ENCODE measurements at places on chromosomes 4 and X.

GRCh38 chr4:98006060-98006459, 137.2 kb downstream of the STPG2 start:
- DNase-seq, result no peak

- DNase-seq, result no peak
These were observed 7.7 kb downstream of the OCIAD2 start for GRCh38 chr4:48898733-48899431.

- no peak for DNase-seq
These were observed 33.9 kb downstream of the CPLX1 start for GRCh38 chr4:791898-792625.

- DNase-seq, result no peak
These were observed 1833.2 kb upstream of the PCDH7 start for GRCh38 chr4:28886934-28887333.

DNA sequence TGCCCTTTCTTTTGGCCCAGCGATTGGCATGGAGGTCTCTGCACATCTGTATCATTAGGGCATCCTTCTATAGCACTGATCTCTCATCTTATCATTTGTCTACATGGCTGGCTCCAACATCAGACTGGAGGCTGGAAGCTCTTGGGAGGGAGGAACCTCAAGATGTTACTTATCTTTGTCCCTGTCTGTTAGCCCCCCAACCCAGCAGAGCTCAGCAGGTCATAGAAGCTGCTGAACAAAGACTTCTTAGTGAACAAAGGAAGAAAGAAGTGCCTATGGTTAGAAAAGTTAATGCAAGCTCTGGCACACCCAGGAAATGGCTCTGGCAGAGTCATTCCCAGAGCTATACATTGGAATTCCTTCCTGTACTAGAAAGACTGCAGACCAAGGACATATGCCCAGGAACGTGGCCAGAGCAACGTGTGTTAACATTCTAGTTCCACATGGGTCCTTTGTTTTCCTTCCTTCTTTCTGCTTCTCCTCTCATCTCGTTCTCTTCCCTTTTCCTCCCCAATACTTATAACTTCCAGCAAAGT, 74.0 kb downstream of the SEL1L3 start:
- no peak for DNase-seq

GRCh38 chr4:112343330-112344080, 46.3 kb downstream of the ALPK1 start:
- DNase-seq, result no peak

DNA sequence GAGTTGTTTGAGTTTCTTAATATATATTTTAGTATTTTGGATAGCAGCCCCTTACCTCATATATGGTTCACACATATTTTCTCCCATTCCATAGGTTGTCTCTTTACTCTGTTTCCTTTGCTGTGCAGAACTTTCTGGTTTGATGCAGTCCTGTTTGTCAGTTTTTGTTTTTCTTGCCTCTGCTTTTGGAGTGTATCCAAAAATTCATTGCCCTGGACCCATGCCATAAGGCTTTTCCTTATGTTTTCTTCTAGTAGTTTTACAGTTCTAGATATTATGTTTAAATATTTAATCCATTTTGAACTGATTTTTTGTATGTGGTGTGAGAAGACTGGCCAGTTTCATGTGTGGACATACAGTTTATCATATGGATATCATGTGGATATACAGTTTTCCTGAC, 58.5 kb upstream of the NUDT6 start:
- DNase-seq, result no peak

- no peak for DNase-seq
These were observed 131.8 kb upstream of the MAD2L1 start for GRCh38 chr4:120198411-120198810.

- no peak for DNase-seq
These were observed at the start of gene ESX1 for GRCh38 chrX:104254442-104255115. ESX1 (minus strand) TSS chrX:104254933; CDS start chrX:104254849, 84 bp downstream.

GRCh38 chrX:109283870-109284269, 198.0 kb downstream of the GUCY2F start:
- DNase-seq, result no peak

DNA sequence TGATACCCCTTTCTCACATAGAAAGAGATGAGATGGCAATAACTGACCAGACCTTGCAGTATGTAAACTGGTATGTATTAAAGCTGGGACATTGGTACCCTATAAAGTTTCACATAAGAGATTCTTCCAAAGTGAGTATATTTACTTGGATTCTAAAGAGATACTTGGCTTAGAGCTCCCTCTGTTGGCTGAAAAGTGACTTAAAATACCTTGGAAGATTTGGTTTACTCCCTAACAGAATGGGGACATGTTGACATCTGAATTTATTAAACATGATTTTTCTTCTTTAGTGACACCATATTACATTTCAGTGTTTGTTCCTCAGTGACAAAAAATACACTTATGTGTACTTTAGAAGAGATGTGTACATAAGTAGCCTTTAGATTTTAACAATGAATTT, 47.9 kb upstream of the RGN start:
- DNase-seq, result no peak

DNA sequence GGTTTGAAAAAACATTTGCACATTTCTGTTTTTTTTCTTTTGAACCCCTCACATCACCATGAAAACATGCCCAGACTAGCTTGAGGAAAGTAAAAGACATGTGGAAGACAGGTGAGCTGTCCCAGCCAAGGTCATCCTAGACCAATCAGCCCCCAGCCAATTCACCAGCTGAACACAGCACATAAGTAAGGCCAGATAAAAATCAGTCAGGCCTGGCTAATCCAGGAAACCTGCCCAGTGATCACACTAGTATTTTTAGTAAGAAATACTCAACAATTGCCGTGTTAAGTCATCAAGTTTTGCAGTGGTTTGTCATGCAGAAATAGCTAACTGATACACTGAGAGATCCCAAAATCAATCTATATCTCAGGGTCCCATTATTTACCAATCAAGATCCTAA, 4.4 kb upstream of the SMR3A start:
- DNase-seq, result no peak

GRCh38 chrX:150625875-150626274, 57.5 kb downstream of the MTM1 start:
- no peak for DNase-seq

GRCh38 chr4:25060241-25060962, 29.7 kb upstream of the LGI2 start:
- no peak for DNase-seq

DNA sequence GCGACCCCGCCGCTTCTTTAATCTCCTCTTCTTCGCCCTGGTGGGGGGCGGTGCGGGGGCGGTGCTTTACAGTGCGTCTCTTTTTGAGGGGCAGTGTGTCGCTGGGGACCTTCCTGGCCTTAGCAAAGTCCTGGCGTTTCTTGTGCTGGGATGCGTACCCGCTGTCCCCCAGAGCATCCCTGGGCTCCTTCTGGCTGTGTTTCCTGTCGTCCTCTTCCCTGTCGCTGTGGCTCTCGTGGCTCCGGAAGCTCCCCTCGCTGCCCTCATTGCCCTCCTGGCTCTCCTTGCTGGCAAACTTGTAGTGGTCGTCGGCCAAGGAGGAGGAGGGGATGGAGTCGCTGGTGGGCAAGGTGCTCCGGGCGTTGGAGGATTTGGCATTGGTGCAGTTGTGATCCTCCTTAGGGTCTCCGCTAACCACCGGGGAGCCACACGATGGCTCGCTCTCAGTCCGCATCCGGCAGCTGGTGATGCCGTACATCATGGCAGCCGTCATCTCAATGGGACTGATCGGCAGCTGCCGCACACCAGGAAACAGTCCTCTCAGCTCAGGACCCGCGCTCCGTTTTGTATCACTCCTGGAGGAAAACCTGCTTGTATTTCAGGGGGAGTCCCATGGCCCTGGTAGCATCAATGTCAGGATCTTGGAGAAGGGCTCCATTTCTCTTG, 30.4 kb upstream of the TMSB15A start:
- DNase-seq, result no peak

GRCh38 chr4:6824772-6825402, 42.4 kb downstream of the KIAA0232 start:
- DNase-seq, result no peak

DNA sequence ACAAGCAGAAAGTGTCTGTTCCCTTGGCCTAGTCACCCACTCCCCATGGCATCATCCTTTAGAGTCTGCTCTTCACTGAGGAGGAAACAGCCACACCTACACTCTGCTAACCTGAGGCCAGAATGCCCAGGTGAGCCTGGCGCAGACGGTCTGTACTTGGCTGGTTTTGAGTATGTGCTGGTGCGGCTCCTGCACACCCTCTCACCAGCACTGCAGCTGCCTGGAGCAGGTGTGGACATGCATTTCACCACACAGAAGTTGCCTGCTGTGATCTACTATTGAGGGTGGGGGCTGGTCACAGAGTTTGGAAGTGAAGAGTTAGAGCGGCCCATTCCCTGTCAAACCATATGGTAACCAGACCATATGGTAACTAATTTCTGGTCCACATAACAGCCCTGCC, 39.5 kb downstream of the KANTR start:
- no peak for DNase-seq

- no peak for DNase-seq
These were observed 33.6 kb upstream of the TAPT1 start for GRCh38 chr4:16259889-16260246.

DNA sequence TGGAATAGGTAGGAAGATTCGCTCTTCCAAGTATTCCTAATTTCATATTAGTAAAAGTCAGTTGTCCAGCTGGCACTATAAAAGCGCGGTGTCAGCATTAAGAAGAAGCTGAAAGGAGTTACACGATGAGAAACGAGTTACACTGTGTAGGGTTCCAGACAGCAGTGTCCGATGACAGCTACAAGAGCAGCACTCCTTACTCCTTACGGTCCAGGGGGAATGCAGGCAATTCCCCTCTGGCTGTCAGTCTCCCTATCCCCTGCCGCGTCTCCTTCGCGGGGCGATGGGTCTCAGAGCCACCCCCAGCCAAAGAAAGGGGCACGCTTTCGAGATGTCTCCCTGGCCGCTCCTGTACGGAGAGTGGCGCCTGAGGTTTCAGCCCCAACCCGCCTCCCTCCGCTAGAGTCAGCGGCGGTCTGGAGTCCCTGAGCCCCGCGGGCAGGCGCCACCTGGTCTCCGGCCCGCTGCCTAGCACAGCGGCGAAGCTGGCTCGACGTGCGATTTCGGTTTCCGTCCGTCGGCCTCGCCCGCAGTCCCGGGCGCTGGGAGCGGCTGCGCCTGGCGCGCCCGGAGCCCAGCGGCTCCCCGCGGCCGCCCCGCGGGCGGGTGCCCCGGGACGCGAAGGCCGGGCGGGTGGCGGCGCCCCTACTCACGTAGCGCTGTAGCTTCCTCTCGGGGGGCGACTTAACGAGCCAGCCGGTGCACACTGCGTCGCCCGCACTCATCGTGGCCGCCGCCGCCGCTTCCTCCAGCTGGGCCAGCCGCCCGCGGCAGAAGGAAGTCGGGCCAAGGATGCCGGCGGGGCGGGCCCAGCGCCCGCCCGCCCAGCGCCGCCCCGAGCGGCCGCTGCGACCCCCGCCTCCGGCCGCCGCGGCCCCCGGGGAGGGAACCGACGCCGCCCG, at the start of gene GAB3:
GAB3 (minus strand) TSS at position 777 of the 902 bp plus-strand sequence; CDS start at position 725, 52 bp downstream.
- peak; percentile 23 for DNase-seq

GRCh38 chr4:94690851-94691254, 66.9 kb upstream of the BMPR1B start:
- DNase-seq, result no peak

DNA sequence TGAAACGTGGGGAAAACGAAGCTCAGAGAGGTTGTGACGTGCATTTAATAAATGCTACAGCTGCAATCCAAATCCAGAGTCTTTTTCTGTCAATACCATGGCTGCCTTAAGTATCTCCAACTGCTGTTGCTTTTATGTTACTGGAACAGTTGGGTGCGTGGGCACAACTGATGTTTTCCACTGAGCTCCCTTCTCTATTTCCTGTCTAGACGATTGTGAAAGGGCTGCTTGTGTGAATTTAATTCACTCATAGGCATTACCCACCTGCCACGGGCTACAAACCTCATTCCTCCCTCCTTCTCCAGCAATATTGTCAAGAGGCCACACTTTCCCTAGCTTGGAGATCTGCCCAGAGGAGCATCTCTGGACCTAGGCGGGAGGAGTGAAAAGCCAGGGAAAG, 526.0 kb downstream of the MID1IP1 start:
- DNase-seq, result peak; percentile 10

DNA sequence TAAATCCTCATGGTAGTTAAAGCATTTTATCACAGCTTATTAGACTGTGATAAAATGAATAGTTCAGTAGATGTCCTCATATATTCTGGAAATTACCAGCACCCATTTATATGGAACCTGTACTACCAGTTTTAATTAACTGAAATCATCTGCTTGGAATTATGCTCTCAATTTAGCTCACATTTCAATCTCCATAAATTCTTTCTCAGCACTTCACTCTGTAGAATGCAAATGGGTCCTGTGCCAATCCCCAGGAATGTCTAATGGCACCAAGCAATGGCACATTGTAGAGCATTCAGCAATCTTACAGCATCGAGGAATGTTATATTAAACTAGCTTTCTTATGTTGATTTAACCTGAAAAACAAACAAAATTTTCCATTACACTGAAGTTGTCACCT, 355.1 kb downstream of the PDHA2 start:
- no peak for DNase-seq

DNA sequence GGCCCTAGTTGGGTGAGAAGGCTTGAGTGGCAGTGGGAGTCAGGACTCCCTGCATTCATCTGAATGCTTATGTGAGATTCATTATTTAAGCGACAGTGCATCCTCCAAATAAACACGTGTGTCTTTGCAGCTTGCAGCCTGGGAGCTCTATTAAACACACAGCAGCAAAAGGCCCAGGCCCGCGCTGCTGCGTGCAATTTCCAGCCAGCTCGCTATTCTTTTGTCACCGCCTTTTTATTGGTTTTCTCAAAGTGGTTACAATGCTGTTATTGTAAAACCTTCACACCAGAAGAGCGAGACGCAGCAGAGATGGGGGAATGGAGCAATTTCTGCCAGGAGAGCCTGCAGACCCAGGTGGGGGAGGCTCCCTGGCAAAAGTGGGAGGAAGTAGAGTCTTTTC, 252.5 kb downstream of the BCOR start:
- DNase-seq, result no peak

- DNase-seq, result no peak
These were observed 38.2 kb downstream of the AFF1 start for GRCh38 chr4:86972997-86973396.

GRCh38 chrX:1397001-1397400, 5.1 kb upstream of the SLC25A6 start:
- DNase-seq, result no peak

DNA sequence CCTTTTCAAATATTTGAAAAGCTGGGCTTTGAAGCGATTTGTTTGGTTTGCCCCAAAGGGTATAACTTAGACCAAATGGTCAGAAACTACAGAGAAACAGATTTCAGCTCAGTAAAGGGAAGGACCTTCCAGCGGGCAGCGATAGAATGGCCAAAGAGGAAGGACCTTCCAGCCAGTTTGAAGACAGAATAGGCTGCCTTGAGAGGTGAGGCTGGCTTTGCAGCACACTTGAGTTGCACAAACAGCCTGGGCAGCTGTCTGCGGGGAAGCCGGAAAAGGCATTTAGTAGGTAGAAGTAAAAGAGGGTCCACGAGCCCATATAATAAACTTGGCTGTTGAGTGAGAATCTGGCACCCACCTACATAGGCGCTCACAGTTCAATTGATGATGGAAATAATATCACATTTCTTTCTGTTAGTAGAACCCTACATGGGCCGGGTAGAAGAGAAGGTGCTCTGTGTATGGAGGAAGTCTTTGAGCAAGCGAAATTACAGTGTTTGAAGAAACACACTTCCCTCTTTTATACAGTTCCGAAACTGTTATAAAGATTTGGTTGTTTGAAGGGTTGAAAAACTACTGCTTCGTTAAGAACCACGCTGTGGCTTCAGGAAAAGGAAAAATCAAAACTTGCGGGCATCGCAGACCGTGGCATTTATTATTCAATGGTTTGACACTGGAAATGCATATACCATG, 75.0 kb upstream of the SORBS2 start:
- DNase-seq, result no peak

- DNase-seq, result no peak
These were observed 35.6 kb downstream of the ACOX3 start for GRCh38 chr4:8404791-8405515.

GRCh38 chrX:68431836-68432235, 1.5 kb downstream of the OPHN1 start:
- no peak for DNase-seq
